Stimulated activated CD4-positive, alpha-beta T cell treated with anti-CD3 and anti-CD28 coated beads, TNF-alpha, amount 100 ng/mL, for 1 hour (primary cell): ENCODE measurements at places on chromosomes 1 and 21.

GRCh38 chr1:15676010-15676409 lies 8.1 kb upstream of the PLEKHM2 start:
- DNase-seq: no peak

- no peak for DNase-seq
Observed at GRCh38 chr1:244868484-244869363, 4.4 kb upstream of the HNRNPU start.

- DNase-seq: no peak
Observed at GRCh38 chr1:46530791-46531409, 20.5 kb downstream of the KNCN start.

DNA sequence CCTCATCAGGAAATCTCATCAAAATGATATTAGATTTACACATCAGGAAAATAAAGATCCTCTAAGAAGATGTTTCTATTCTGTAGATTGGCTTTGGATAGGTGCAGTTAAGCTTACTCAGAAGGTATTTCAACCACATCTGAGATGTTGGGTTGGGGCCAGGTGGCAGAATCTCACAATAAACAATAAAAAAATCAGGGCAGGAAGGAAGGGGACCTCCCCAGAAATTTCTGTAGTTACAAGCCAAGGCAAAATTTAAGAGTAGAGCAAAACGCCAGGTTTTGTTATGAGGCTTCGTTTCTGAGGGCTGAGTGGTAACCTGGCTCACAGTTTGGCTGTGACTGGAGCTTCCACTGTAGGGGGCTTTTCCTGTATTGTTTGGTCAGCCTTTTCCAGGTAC lies 84.8 kb downstream of the HUNK start:
- no peak for DNase-seq

DNA sequence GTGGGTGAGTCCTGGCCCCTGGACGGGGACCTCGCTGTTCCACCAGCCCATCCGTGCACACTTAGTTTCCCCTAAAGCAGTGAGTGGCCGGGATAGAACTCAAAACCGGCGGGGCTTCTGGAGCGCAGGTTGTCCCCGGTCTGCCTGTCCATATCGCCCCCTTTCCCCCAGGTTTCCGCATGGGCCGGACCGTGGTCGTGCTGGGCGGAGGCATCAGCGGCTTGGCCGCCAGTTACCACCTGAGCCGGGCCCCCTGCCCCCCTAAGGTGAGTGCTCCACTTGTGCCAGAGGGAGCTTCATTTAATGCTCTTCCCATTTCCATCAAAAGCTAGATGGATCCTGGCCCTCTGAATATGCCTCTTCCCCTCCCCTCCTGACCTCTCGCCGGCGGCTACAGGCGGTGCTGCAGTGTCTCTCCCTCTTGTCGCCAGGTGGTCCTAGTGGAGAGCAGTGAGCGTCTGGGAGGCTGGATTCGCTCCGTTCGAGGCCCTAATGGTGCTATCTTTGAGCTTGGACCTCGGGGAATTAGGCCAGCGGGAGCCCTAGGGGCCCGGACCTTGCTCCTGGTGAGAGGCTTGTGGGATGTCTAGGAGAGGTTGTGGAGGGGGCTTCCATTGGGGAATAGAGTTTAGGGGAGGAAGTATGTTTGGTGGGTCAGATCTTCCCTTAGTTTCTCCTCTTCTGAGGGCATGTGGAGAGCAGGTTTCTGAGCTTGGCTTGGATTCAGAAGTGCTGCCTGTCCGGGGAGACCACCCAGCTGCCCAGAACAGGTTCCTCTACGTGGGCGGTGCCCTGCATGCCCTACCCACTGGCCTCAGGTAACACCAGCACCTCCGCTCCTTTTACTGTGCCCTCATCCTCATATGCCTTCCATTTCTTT lies 683 bp downstream of the PPOX start:
- no peak for DNase-seq

DNA sequence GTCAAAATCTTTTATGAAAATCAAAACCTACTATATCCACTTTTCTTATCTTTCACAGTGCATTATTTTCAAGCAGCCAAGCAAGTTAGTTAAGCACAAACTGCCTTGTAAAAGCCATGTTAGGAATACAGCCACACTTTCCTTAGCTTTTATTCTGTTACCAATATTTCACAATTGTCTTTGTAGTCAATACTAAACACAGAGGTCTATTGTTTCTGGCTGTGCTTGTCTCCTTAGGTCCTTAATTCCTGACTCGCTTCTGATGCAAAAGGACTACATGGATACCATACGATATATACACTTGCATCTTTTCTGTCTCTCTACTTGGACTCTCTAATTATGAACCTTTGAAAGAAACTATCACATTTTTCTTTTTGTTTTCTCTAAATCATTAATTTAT lies 331.8 kb downstream of the NEGR1 start:
- DNase-seq: no peak

DNA sequence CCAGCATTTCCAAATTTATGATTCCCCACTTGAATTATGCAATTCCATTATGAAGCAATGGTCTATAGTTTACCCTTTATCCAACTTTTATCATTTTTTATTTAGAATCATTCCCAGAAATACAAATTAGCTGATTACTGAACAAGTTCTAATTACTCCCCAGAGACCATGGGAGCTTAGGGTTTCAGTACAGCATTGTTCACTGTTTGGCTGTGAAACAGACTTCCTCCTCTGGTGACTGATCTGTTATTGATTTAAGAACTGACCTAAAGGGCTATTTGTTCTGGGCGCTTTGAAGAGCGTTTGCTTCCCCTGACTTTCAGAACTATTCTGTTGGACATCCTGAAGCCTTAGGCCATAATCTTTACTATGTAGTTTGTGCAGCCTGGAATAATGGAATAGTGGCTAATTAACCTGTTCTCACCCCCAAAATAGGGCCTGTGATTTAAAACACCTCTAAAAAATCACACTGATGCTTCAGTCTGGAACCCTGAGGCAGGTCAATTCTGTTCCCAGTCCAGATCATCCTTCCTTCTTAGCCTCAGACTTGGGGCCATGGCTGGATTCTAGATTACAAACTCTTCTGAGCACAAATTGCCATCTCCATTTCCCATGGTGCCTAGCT lies 58.7 kb downstream of the ALG14 start:
- no peak for DNase-seq

- no peak for DNase-seq
Observed at GRCh38 chr21:32888971-32889370, 117.4 kb upstream of the PAXBP1 start.

DNA sequence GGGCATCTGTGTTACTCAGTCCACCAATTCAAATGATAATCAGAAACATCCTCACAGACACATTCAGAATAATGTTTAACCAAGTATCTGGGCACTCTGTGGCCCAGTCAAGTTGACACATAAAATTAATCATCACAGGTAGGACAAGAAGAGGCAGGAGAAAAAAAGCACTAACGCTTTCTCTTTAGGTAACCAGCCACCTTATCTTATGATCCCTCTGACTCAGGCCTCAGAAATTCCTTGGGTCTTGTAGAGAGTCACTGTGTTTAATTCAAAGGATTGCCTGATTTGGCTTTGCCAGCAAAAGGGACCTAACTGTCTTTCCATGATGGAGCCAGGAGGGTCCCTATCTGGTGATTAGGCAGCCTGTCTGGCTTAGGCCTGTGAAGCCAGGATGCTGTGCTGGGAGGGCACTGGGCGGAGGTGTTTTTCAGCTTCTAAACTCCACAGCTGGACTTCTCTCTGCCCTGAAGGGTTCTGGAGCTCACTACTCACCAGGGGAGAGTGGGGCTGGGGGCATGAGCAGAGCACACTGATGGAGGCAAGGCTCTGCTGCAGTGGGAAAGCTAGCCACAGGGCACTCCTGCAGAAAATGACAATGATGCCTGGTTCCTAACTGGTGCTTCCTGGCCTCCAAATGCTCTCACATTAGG lies 36.4 kb upstream of the STUM start:
- DNase-seq: no peak

DNA sequence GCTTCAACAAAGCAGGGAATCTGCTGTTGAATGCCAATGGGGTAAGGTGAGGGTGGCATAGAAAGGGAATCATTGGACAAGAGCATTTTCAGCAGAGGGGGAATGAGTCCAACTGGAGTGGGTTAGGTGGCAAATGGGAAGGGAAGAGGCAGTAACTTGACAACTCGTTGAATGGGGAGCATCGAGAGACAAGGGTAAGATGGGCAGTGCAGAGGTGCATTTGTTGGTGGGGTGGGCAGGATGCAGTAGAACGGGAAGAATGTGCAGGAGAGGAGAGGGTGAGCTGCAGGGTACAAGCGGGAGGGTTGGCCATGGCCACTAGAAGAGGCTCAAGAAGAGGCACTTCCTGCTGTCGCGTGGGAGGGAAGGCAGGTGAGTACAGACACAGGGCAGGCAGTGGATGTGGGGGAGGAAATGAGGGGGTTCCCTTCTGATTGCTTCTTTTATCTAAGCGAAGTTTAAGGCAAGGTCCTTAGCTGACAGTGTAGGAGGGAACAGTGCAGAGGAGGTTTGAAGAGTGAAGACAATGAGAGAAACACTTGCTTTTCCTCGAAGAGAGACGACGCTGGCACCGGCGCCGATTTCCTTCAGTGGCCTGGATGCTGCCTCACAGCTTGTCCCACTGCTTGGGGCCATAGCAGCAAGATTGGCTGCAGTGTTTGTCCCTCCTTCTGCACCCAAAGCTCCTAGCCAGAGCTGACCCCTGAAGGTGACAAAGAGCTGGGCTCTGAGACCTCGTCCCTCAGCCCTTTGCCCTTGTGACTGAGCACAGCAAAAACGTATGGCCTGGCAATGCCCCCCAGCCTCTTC lies 3.2 kb upstream of the IKBKE start:
- DNase-seq: no peak
